GM19239 (cell line): ENCODE measurements at places on chromosomes 7 and 10.

GRCh38 chr10:27464993-27465392 lies 39.1 kb upstream of the RAB18 start:
- DNase-seq, result no peak

GRCh38 chr10:70917635-70918034 lies 29.3 kb upstream of the PCBD1 start:
- no peak for DNase-seq

DNA sequence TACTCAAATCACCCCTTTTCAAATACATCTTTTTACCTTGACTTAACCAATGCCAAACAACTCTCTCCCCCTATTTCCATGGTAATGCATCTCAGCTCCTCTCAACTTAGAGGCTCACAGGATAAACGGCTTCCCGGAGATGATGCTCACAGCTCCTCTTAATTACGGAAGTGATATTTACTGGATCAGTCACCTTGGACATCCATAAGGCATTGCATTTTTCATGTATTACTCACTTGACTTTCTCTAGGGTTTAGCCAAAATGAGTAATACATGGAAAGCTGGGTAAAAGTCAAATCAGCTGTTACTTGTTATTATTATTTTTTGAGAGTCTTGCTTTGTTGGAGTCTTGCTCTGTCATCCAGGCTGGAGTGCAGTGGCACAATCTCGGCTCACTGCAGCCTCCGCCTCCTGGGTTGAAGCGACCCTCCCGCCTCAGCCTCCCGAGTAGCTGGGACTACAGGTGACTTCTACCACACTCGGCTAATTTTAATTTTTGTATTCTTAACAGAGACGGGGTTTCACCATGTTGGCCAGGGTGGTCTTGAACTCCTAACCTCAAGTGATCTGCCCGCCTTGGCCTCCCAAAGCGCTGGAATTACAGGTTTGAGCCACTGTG lies 73.3 kb upstream of the RHEB start:
- no peak for DNase-seq

DNA sequence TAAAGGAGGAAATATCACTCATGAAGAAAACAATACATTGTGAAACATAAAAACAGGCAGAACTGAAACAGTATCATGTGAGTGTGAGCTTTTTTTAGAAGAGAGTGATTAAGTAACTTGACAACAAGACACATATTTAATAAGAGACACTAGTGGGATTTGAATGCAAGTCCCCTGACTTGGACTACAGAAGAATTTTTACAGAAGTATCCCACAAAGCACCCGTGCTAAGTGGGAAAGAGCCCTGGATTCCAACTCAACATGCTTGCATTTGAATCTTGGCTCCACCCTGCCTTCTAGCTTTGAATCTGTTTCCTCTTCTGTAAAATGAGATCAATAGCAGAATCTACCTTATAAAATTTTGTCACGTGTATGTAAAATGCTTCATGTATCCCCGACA lies 166.2 kb downstream of the ZNF365 start:
- no peak for DNase-seq

- no peak for DNase-seq
These were observed 47.2 kb downstream of the PWWP2B start for GRCh38 chr10:132443983-132444876.

- DNase-seq, result no peak
These were observed 86.7 kb downstream of the AVL9 start for GRCh38 chr7:32582036-32582435.

- DNase-seq, result no peak
These were observed 286.3 kb upstream of the ZMIZ1 start for GRCh38 chr10:78782441-78782840.

- no peak for DNase-seq
These were observed 365.7 kb downstream of the GPR37 start for GRCh38 chr7:124399941-124400340.

DNA sequence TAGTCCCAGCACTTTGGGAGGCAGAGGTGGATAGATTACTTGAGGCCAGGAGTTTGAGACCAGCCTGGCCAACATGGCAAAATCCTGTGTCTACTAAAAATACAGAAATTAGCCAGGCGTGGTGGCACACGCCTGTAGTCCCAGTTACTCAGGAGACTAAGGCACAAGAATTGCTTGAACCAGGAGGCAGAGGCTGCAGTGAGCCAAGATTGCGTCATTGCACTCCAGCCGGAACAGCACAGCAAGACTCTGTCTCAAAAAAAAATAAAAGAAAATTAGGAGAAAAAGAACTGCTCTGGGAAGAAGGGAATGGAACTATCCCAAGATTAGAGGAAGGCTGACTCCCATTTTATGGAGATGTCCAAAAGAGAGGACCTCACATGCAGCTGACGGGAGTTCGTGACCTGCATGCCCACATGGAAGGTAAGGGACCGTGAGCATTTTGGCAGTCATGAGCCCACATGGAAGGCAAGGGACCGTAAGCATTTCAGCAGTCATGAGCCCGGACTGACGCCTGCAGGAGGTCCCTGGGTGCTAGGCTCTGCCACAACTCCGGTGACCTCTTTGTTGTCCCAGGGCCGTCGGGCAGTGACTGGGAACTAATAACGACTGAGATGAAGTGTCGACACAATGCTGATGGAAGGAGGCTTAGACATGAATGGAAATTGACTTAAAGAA lies 18.6 kb upstream of the GTPBP4 start:
- DNase-seq, result no peak

DNA sequence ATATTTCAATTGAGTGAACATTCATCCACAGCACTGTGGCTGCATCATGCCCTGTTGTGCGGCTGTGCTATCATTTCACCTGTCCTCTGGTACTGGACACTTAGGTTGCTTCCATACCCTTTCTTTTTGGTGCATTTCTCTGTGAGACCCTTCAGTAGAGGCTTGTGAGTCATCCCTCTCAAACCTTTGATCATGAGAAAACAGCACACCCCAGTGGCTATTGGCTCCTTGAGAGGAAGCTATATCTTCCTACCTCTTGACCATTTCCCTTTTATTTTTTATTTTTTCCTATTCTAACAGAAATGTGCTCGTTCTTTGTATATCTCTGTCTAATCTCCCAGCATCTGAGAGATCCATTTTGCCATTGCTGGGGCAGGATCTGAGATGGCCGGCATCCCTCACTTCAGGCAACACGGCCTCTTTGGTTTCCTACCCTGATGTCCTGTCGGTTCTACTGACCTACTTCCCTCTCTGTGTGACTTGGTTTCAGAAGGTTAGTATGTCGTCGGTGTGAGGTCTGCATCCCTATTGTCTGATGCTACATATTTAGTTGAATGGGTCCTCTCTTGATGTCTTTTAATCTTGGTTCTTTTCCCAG lies 23.8 kb upstream of the PIK3AP1 start:
- no peak for DNase-seq

GRCh38 chr10:7498111-7498510 lies 87.3 kb upstream of the SFMBT2 start:
- no peak for DNase-seq

GRCh38 chr7:26097837-26098668 lies 53.9 kb upstream of the NFE2L3 start:
- DNase-seq, result no peak

- DNase-seq, result no peak
These were observed 128.4 kb upstream of the PPP2R2D start for GRCh38 chr10:131772441-131772840.

DNA sequence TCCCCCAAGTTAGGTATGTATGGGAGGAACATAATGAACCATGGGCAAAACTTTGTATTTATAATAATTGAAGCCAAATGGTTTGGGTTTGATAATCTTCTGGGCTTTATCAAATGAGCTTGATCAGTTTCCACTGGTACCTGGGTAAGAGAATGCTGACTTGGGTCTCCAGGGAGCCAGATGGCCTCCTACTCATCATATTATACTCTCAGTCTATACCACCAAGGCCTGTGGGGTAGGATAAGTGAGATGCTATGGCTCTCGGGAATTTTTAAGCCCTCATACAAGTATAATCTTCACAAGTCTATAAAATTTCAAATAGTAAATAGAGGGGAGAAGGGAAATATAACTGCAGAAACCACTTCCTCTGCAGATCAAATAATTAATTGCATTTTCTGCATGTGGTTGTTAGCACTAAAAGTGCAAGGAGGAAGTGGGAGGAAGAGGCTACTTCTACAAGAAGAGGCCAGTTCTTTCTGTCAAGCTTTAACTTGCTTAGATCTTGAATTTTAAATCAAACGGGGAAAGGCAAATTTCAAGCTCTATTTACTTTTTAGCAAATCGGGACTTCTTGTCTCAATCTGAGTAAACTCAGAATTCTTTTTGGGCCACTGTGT lies 349.0 kb downstream of the SORCS1 start:
- DNase-seq, result no peak

DNA sequence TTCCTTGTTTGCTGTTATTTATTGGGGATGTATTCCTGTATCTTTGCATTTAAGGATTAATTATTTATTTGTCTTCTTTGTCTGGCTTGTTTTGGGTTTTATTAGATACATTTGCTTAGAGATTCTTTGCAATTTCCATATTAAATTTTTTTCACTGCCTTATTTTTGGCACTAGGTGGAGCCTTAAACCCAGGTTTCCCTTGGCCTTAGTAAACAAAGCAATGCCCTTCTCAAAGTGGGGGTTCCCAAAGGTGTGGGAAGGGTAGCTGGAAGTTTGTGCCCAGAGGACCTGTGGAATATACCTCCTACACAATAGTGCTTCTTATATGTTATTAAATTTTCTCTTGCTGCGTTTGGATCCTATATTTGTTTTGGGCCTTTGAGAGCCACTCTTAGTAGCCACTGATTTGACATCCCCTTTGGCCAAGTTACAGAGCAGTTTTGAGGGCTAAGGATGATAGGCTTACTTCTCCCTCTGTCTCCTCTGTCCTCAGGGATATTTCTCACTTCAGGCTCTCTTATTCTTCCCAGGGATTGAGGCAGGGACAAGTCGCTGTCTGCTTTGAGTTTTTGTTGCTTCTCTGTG lies 162.3 kb downstream of the ITGB1 start:
- peak; percentile 15 for DNase-seq

GRCh38 chr10:31708474-31708873 lies 220.2 kb downstream of the ARHGAP12 start:
- DNase-seq, result no peak

GRCh38 chr10:131081376-131081775 lies 230.1 kb downstream of the TCERG1L start:
- no peak for DNase-seq

DNA sequence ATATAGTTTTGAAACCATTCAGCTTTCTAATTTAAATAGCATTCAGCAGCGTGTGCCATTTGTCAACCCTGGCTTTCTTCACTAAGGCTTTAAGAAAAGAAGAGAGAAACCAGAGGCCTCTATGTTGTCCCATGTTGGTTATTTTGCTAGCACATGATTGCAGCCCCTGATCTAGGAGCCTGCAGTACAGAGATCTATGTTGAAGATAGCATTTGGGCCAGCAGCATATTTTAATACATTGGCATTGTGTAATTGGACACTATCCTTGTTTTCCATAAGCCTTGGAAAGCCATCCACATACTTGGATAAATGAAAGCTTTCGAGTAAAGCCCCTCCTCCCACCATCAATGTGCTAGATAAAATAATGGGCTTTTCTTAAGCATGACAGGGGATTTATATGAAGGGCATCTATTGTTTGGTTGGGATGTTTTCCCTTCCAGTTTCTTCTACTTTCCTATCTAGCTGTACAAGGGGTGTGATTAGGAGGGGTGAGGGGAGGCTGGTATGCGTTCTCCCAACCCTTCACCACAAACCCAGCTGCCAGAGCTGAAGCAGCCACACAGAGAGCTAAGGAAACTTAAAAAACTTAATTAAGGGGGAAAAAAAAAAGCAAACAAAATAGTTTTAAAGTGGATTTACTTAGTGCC lies 23.1 kb upstream of the SDHAF3 start:
- no peak for DNase-seq

GRCh38 chr10:44339218-44339617 lies 45.7 kb downstream of the CXCL12 start:
- DNase-seq, result no peak

GRCh38 chr7:112989531-112989930 lies 97.1 kb downstream of the GPR85 start:
- DNase-seq, result no peak

GRCh38 chr10:11286261-11286852 lies 268.7 kb downstream of the CELF2 start:
- peak; percentile 61 for DNase-seq

- no peak for DNase-seq
These were observed 24.0 kb downstream of the ZPBP start for GRCh38 chr7:50068850-50069551.

GRCh38 chr10:113947184-113948041 lies 93.0 kb downstream of the NHLRC2 start:
- no peak for DNase-seq

DNA sequence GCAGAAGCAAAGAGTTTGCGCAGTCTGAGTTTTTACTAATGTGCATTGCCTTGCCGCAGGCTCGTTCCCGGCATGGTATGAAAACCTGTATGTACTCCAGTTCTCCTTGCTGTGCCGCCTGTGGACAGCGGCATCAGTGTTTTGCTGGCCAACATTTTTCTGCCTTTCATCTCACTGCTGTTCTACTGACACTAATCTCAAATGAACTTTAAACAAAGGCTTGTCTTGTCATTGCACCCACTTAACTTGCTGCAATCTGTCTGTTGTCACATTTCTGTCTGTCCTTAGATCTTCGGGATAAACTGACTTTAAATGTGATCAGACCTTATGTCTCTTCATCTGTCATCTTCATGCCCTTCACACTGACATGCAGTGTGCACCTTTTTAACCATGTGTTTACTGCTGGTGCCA lies 71.7 kb upstream of the ZNRF2 start:
- DNase-seq, result no peak

DNA sequence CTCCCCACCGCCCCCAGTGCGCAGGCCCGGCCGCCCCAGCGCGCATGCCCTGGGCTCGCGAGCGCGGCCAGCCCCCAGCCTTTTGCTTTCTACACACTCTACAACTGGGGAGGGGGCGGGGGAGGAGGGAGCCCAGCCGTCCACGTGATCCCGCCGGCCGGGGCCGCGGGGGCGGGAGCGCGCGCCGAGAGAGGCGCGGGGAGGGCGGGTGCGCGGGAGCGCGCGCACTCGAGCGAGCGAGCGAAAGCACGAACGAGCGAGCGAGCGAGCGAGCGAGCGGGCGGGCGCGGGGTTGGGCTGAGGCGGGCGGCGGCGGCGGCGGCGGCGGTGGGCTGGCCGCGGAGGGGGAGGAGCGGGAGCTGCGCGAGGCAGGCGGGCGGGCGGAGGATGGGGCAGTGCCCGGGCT lies at the start of gene AUTS2:
Gene AUTS2, plus strand, starts transcription at position 395 of the 406 bp plus-strand sequence. CDS start 1,179 bp downstream, outside the sequence.
- peak; percentile 72 for DNase-seq

GRCh38 chr10:92081641-92082040 lies 158.1 kb downstream of the BTAF1 start:
- no peak for DNase-seq

DNA sequence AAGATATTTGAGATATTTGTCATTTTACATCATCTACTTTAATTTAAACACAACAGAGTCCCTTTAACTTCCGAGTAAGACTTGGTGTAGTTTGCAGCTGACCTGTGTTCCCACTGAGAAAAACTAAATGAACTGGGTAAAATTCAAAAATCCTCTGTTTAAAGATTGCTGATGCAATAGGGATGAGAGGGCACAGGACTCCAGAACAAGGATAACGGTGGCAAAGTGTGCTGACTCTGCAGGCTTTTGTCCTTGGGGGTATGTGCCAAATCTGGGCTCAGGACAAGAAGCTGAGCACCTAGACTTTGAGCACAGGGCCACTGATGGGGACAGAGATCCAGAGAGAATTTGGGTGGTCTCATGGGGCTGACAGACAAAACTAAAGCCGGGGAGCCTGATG lies 156.8 kb downstream of the CCDC71L start:
- DNase-seq, result no peak

GRCh38 chr10:34584164-34584563 lies 230.9 kb downstream of the PARD3 start:
- no peak for DNase-seq

GRCh38 chr10:126977216-126977615 lies 72.0 kb downstream of the DOCK1 start:
- DNase-seq, result no peak

- DNase-seq, result no peak
These were observed 16.4 kb downstream of the CUX1 start for GRCh38 chr7:101833799-101834198.
